Inflammatory macrophage treated with lipopolysaccharide for 1 hour (primary cell): ENCODE measurements at places on chromosomes 7 and 10.

DNA sequence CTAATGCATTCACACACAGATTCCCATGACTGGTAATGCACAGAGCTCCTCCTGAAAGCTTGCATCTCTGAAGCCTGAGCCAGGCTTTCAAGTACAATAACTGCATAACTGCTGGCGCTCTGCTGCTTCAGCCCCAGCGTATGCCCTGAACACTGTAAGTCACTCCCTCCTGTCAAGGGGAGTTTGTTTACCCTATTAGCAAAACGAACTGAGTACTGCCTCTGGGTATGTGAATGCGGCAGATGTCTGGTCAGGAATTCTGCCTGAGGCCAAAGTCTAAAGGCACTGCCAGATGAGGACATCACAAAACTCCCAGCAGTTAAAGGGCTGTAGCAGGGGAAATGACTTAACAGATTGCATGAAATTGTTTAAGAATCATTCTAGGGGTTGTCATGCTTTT is 97.7 kb downstream of the NRCAM start:
- no peak for DNase-seq

GRCh38 chr7:45969940-45970339 is 48.9 kb upstream of the IGFBP3 start:
- DNase-seq = no peak

DNA sequence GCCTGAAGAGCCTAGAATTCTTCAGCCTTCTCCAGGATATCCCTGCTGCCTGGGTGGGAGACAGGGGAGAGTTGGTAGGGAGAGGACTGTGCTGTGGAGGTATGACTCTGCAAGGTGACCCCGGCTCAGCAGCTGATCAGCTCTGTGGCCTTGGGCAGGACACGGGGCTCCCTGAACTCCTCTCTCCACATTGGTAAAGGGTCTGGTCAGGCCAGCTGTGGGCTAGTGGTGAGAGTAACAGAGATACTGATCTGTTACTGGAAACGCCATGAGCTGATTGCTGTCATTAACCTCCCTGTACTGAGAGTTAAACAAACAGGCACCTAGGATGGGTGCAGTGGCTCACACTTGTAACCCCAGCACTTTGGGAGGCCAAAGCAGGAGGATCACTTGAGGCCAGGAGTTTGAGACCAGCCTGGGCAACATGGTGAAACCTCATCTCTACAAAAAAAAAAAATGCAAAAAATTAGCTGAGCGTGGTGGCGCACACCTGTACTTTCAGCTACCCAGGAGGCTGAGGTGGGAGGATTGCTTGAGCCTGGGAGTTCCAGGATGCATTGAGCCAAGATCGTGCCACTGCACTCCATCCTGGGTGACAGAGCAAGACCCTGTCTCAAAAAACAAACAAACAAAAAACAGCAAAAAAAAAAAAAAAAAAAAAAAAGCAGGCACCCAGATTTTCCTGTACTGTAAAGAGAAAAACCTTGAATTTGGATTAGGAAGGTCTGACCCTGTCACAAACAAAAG is 151.5 kb downstream of the CUX1 start:
- DNase-seq = no peak

DNA sequence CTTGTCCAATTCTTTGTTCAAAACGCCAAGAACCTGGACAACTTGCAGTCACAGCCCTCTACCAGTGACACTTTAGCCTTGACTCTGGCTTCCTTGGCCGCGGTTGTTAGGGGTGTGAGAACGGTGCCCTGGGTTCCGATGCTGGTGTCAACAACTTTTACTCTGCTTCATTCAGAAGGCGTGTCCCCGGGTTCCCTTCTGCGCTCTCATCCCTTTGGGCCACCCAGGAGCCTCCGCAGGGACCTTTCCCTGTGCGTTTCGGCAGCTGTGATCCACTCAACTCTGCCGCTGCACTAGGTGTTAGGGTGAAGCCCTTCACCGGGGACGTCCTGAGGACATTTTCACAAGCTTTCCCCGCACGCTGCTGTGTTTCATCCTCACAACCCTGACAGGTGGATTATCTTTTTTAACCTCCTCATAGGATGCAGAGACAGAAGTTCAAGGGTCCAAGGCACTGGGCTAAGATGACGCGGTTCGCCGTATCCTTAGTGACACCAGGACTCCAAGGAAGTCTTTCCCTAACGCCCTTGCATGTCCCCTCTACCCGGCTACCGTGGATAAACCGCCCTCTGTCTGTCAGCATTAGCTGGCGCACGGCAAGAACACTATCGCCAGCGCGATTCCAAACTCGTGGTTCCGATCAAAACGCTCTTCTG is 133.5 kb upstream of the SHH start:
- no peak for DNase-seq

- peak; percentile 38 for DNase-seq
Observed at GRCh38 chr7:40455485-40455884, 320.7 kb downstream of the SUGCT start.

GRCh38 chr10:17179002-17179401 is 22.5 kb downstream of the TRDMT1 start:
- DNase-seq = peak; percentile 57

GRCh38 chr10:107544706-107545520 is 380.4 kb upstream of the SORCS1 start:
- DNase-seq = no peak

DNA sequence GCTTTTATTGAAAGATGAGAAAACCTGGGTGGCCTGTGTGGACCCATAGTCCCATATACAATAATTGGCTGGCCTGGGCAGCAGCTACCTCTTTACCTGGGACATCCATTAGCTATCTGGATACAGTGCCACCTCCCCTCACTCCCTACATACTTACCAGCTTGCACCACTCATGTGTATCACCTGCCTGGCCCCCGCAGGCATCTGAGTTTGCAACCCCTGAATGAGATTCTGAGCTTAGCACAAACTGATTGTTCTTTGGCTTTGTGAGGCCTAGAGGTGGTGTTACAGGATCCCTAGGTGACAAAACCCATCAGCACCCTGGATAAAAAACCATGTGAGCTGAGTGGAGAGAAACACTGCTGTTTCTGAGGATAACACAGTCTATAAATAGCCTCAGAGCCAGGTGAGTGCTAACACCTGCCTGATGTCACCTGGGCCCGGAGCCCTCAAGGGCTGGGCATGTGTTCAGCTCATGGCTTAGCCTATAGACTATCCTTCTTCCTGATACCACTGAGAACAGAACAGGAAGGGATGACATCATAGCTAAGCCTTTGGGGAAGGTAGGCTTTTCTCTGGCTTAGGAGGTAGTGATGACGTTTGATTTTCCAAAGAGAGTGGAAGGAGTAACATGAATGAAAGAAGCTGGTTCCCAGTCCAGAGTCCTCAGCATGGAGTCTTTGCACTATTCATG is 2.6 kb upstream of the PPIF start:
- no peak for DNase-seq

DNA sequence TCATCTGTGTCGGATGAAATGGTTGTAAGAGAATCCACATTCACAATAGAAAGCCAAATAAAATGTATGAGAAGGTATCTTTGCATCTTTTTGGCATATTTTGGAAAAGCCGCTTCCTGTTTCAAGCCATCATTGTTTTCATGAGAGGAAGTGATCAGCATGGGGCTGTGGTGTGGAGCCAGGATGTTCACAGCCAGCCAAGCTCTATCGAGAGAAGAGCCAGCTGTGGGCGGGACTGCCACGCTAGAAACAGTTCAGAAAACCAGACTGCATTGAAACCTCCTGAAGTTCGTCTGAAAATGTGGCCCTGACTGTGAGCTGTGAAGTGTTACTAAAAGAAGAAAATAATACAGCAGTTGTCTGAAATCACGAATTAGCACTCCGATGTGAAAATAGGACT is 21.2 kb upstream of the NPS start:
- DNase-seq = no peak

- DNase-seq = no peak
Observed at GRCh38 chr7:150447966-150448788, 2.3 kb upstream of the GIMAP8 start.

- DNase-seq = no peak
Observed at GRCh38 chr7:114931656-114932011, 9.7 kb downstream of the MDFIC start.

DNA sequence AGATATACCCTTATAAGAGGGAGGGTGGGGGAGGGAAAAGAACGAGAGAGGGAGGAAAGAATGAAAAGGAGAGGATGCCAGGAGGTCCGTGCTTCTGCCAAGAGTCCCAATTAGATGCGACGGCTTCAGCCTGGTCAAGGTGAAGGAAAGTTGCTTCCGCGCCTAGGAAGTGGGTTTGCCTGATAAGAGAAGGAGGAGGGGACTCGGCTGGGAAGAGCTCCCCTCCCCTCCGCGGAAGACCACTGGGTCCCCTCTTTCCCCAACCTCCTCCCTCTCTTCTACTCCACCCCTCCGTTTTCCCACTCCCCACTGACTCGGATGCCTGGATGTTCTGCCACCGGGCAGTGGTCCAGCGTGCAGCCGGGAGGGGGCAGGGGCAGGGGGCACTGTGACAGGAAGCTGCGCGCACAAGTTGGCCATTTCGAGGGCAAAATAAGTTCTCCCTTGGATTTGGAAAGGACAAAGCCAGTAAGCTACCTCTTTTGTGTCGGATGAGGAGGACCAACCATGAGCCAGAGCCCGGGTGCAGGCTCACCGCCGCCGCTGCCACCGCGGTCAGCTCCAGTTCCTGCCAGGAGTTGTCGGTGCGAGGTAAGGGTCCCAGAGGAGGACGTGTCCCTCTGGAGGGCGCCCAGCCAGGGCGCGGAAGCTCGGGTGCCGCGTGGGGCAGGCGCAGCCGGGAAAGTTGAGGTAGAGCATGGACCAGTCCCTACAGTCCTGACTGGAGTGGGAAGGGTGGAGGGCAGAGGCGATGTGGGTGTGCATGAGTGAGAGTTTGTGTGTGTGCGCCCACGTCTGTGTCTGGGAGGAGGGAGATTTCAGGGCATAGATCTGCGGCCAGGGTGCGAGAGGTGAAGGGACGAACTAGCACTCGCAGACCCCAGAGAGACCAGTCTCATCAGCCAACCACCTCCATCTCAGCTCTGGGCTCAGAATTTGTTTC is 844 bp downstream of the GRM3 start:
- DNase-seq = no peak

DNA sequence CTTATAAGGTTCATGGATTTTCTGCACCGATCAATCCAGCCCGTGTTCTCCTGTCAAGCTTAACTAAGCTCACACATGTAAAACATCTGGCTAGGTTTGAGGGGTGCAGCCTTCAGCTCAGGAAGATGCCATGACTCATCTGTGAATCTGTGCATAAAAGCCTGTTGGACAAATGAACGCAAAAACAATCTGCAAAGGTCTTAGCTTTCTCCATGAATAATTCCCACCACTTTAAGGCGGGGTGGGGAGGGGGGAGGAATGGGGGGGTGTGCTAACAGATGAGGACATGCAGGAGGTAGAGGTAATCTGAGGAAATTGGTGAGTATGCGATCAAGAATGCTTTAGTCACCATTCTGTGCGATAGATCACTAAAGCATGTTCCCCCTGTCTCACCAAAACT is 4.8 kb downstream of the DOCK4 start:
- DNase-seq = no peak

DNA sequence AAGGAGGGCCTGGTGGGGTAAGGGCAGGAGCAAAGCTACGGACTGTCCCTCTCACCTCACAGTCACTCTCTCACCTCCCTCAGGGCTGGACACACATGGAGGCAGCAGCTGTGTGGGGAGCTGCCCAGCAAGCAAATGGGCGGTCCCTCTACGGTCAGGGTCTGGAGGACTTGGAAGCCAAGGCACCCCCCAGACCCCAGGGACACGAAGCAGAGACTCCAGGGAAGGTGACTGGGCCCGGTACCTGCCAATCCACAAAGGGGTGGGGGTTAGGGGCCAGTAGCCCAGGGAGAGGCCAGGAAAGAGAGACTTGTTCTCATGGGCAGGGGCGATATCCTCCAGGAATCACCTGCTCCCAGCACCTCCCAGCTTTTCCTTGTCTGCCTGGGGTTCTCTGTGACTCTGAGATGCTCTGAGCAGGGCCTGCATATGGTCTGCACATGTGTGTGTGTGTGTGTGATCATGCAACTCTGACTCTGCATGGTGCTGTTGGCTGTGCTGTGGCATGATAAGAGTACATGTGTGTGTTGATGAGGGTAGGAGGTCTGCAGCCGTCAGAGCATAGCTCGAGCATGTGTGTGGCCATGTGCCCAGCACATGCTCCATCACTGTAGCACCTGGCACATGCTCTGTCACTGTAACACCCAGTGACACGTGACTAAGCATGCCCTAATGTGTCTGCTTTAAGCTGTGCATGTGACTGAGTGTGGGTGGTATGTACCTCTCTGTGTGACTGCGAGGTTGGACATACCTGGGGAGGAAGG is 4.6 kb upstream of the LDB3 start:
- DNase-seq = no peak

- no peak for DNase-seq
Observed at GRCh38 chr7:130351791-130352090, 7.1 kb downstream of the CPA5 start.

- peak; percentile 53 for DNase-seq
Observed at GRCh38 chr7:131321656-131322055, 6.0 kb upstream of the MKLN1 start.

DNA sequence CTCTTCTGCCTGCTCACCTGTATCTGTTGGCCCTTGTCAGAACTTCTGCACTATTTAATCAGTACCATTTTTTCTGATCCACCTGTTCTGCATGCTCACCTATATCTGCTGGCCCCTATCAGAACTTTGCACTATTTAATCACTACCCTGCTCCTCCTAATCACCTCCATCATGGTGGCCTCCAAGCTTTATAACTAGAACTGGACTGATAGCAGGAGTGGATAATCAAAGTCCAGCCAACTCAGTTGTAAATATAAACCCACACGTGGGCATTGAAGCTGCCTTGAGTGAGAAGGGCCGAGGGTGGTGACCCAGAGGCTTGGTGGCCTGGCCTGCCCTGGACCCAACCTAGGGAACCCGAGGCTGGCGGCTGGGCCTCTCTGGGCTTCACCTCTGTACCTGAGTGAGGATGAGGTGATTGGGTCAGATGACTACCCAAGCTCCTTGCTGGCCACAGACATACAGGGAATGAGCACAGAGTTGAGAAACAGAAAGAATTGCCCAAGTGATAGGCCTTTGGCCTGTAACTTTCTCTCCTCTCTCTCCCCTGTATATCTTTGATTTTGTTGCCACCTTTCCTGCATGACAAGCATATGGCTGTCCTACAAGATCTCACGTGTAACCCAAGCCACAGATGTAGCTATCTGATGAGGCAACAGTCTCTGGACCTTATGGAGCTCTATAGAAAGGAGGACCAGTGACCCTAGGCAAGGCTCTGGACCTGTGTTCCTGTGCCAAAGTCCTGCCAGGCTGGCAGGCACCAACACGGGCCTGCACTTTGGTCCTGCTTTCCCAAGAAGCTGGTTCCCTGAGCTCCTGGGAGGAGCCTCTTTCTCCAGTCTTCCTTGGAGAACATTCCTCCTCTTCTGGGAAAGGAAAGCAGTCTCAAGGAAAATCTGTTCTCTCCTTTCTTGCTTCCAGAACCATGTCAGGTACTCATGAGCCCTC is 23.4 kb upstream of the FAM3C start:
- no peak for DNase-seq

DNA sequence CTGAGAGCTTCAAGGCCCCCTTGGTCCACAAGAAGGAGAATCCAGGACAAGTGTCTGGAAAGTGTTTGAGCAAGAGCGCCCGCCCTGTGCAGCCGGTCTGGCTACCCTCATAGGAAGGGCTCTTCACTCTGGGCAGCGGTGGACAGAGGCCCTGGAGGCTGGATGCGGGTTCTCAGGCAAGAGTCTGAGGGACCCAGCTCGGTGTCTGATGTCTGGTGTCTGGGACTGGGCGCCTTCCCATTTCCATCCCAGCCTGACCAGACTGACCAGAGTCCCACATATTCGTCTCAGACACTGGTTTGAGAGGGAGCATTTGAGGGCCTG is 59.8 kb downstream of the HK1 start:
- no peak for DNase-seq

GRCh38 chr10:83083831-83084230 is 1055.5 kb upstream of the GHITM start:
- no peak for DNase-seq

- no peak for DNase-seq
Observed at GRCh38 chr10:14009371-14010100, 321.2 kb downstream of the FRMD4A start.

GRCh38 chr10:117597216-117597615 is 54.7 kb downstream of the EMX2 start:
- DNase-seq = no peak
